Activated CD4-positive, alpha-beta memory T cell treated with anti-CD3 and anti-CD28 coated beads, Interleukin-2, amount 10 ng/mL, durations not matched to agents 7 days and 5 days (primary cell): ENCODE measurements at places on chromosomes 5 and 9. TPM values are rescaled to one million over a fixed set of nuclear protein-coding genes. Genes with fewer than 3 reads are reported as not detected.

AQP3 gene
- total RNA-seq, result 162 TPM

CEP120 gene
- total RNA-seq, result 35.2 TPM

ALDH7A1 gene
- total RNA-seq, result 1.0 TPM

GLDC gene
- total RNA-seq, result 4.2 TPM

NUTM2F gene
- total RNA-seq, result not detected

IL5 gene
- total RNA-seq, result 2.6 TPM

N4BP3 gene
- total RNA-seq, result 4.3 TPM

AFAP1L1 gene
- not detected for total RNA-seq

DRD1 gene
- not detected for total RNA-seq

CER1 gene
- not detected for total RNA-seq

GRAMD2B gene
- total RNA-seq, result 4.6 TPM

CYLC2 gene
- not detected for total RNA-seq

PITX1 gene
- 0.18 TPM for total RNA-seq

CDKN2B-AS1 gene
- total RNA-seq, result 2.6 TPM

F2R gene
- 36.6 TPM for total RNA-seq

MORN5 gene
- not detected for total RNA-seq

PCDHGC5 gene
- not detected for total RNA-seq

PCDHGB3 gene
- total RNA-seq, result 0.25 TPM

F2RL2 gene
- not detected for total RNA-seq

IL4 gene
- total RNA-seq, result 7.4 TPM

KCNIP1 gene
- not detected for total RNA-seq

FAM169A gene
- 3.5 TPM for total RNA-seq

TMC1 gene
- 0.28 TPM for total RNA-seq

PRRT1B gene
- total RNA-seq, result not detected

INSL6 gene
- not detected for total RNA-seq

SLC36A3 gene
- not detected for total RNA-seq

OMD gene
- not detected for total RNA-seq

TMEFF1 gene
- total RNA-seq, result 0.18 TPM

CYSTM1 gene
- 22.3 TPM for total RNA-seq
